ENCODE measurements at places on chromosomes 12 and 14.
A peak's percentile ranks its signal among the peaks of the same experiment; 100 is the strongest.

GRCh38 chr12:10960211-10960610 is 21.1 kb upstream of the TAS2R14 start:
- DNase-seq: no peak

- peak; percentile 13 for DNase-seq
Observed at GRCh38 chr12:76790564-76791552, 26.9 kb downstream of the ZDHHC17 start.

DNA sequence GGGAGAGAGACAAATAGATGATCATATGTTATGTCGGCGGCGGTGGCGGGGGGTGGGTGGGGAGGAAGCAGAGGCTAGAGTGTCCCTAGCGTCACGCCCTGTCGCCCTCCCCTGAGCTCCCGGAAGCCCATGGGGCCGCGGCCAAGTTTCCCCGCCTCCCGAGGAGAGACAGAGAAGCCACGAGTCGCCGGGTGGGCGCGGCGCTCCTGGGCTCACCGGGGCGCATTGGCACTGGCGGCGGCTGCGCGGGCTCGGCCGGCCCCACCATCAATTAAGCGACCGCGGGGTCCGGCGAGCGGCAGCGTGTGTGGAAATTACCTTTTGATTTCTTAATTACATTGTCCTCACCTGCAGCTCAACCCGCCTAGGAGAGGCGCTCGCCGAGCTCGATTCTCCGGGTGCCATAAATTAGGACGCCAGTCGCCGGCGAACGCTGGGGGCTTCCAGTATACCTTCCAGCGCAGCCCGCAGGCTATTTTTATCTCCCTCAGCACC is 119.9 kb upstream of the LHX5 start:
- DNase-seq: peak; percentile 27

- peak; percentile 34 for DNase-seq
Observed at GRCh38 chr12:9064815-9065606, 50.7 kb downstream of the A2M start.

GRCh38 chr12:68435816-68436215 is 103.7 kb upstream of the MDM1 start:
- DNase-seq: no peak

- no peak for DNase-seq
Observed at GRCh38 chr12:113940357-113941207, 25.5 kb downstream of the RBM19 start.

DNA sequence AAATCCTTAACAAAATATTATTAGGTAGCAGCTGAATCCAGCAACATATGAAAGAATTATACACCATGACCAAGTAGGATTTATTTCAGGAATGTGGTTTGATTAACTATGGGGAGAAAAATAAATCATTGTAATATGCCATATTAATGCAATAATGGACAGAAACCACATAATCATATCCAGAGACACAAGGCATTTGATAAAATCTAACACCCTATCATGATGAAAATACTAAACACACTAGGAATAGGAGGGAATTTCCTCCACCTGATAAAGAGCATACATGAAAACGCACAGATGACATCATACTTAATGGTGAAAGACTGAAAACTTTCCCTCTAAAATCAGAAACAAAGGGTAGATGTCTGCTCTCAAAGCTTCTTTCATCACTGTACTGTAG is 238.9 kb downstream of the PHLDA1 start:
- no peak for DNase-seq

- no peak for DNase-seq
Observed at GRCh38 chr12:29681370-29681769, 102.4 kb downstream of the TMTC1 start.

GRCh38 chr14:90505531-90505930 is 108.7 kb downstream of the CALM1 start:
- DNase-seq: peak; percentile 52

- no peak for DNase-seq
Observed at GRCh38 chr12:130493951-130494350, 156.3 kb downstream of the PIWIL1 start.

All from DMS79 (cell line).